Glutamatergic neuron (in vitro differentiated cells): ENCODE measurements at places on chromosomes 1 and 21. TPM values are rescaled to one million over a fixed set of nuclear protein-coding genes. Genes with fewer than 3 reads are reported as not detected.

Gene NCAM2
- total RNA-seq = 4.3 TPM

Gene FCGR1A
- total RNA-seq = not detected

Gene OR2T2
- total RNA-seq = not detected

Gene TNFRSF9
- 0.15 TPM for total RNA-seq

Gene FMOD
- total RNA-seq = not detected

Gene CD101
- 3.2 TPM for total RNA-seq

Gene KCNQ4
- 0.76 TPM for total RNA-seq

Gene BRDT
- total RNA-seq = not detected

Gene ATP1A2
- total RNA-seq = not detected

Gene ESRRG
- 9.0 TPM for total RNA-seq

Gene C1orf141
- total RNA-seq = not detected

Gene LCE2A
- total RNA-seq = not detected

Gene OR2AK2
- 0.49 TPM for total RNA-seq

Gene CRABP2
- 2.4 TPM for total RNA-seq

Gene FCRL5
- total RNA-seq = not detected

Gene TMPRSS15
- not detected for total RNA-seq

Gene CIART
- total RNA-seq = 4.7 TPM

Gene AK5
- 0.91 TPM for total RNA-seq

Gene MRPS15
- 65.4 TPM for total RNA-seq

Gene BMP8A
- 0.37 TPM for total RNA-seq

Gene LIPI
- not detected for total RNA-seq

Gene KRTAP11-1
- total RNA-seq = not detected

Gene ZNF648
- not detected for total RNA-seq

Gene ITLN2
- not detected for total RNA-seq

Gene AIRE
- total RNA-seq = not detected

Gene NAV1
- 124 TPM for total RNA-seq

Gene S100A12
- total RNA-seq = not detected

Gene TEX38
- total RNA-seq = not detected

Gene ETNK2
- 5.0 TPM for total RNA-seq

Gene KCNT2
- total RNA-seq = 126 TPM

Gene CDK18
- total RNA-seq = 1.7 TPM

Gene C4BPB
- not detected for total RNA-seq

Gene SPRR3
- total RNA-seq = not detected

Gene TSPAN1
- 2.3 TPM for total RNA-seq

Gene RAB29
- 1.7 TPM for total RNA-seq

Gene TAS1R1
- total RNA-seq = not detected

Gene ARMH1
- total RNA-seq = 4.9 TPM

Gene FCRL6
- total RNA-seq = not detected

Gene AZIN2
- 7.0 TPM for total RNA-seq

Gene HLX
- 0.56 TPM for total RNA-seq

Gene FAM89A
- 6.4 TPM for total RNA-seq

Gene EPHB2
- total RNA-seq = 93.0 TPM

Gene NPHS2
- total RNA-seq = not detected

Gene PLEKHN1
- 0.29 TPM for total RNA-seq

Gene LRRC71
- not detected for total RNA-seq

Gene C1orf87
- not detected for total RNA-seq

Gene LRRC39
- 2.1 TPM for total RNA-seq

Gene LEFTY2
- total RNA-seq = 5.0 TPM

Gene CD1E
- total RNA-seq = not detected

Gene CLDN17
- not detected for total RNA-seq

Gene CAMK2N1
- 120 TPM for total RNA-seq

Gene HUNK
- 12.2 TPM for total RNA-seq

Gene PIK3CD
- 39.4 TPM for total RNA-seq
